ENCODE measurements at places on chromosomes 12 and 14. TPM values are rescaled to one million over a fixed set of nuclear protein-coding genes. Genes with fewer than 3 reads are reported as not detected.

The PROX2 gene
- polyA plus RNA-seq, result not detected

The SRGAP1 gene
- not detected for polyA plus RNA-seq

The GPR135 gene
- polyA plus RNA-seq, result 0.24 TPM

The ADAMTS20 gene
- not detected for polyA plus RNA-seq

The REP15 gene
- polyA plus RNA-seq, result not detected

The SRRM4 gene
- not detected for polyA plus RNA-seq

The KCNMB4 gene
- polyA plus RNA-seq, result 0.49 TPM

The IL31 gene
- not detected for polyA plus RNA-seq

The HOXC5 gene
- not detected for polyA plus RNA-seq

The SVOP gene
- not detected for polyA plus RNA-seq

The PRPF39 gene
- 8.1 TPM for polyA plus RNA-seq

The TEAD4 gene
- not detected for polyA plus RNA-seq

The GLIPR1 gene
- polyA plus RNA-seq, result 159 TPM

The B3GNT4 gene
- not detected for polyA plus RNA-seq

The MYF5 gene
- polyA plus RNA-seq, result not detected

The PTPRB gene
- polyA plus RNA-seq, result not detected

The SAMD15 gene
- polyA plus RNA-seq, result not detected

The TSHR gene
- 0.09 TPM for polyA plus RNA-seq

The HCAR2 gene
- polyA plus RNA-seq, result not detected

The CCDC196 gene
- not detected for polyA plus RNA-seq

The OR6C70 gene
- not detected for polyA plus RNA-seq

The RNASE3 gene
- not detected for polyA plus RNA-seq

The ERO1A gene
- 75.2 TPM for polyA plus RNA-seq

The ASB2 gene
- 0.87 TPM for polyA plus RNA-seq

The CNTN1 gene
- not detected for polyA plus RNA-seq

The GLIPR1L2 gene
- polyA plus RNA-seq, result 1.7 TPM

The CRIP1 gene
- polyA plus RNA-seq, result 2,028 TPM

The SYT1 gene
- not detected for polyA plus RNA-seq

The OR11H7 gene
- not detected for polyA plus RNA-seq

The PIWIL1 gene
- polyA plus RNA-seq, result not detected

The ITPK1 gene
- 26.9 TPM for polyA plus RNA-seq

The GSG1 gene
- 0.07 TPM for polyA plus RNA-seq

The KRT83 gene
- not detected for polyA plus RNA-seq

The SMCO2 gene
- not detected for polyA plus RNA-seq

The TSPAN31 gene
- 37.5 TPM for polyA plus RNA-seq

The P2RX2 gene
- not detected for polyA plus RNA-seq

The HVCN1 gene
- 16.4 TPM for polyA plus RNA-seq

The PTCSC3 gene
- not detected for polyA plus RNA-seq

The GPR68 gene
- polyA plus RNA-seq, result 3.0 TPM

The BIN2 gene
- 309 TPM for polyA plus RNA-seq

The PPM1H gene
- polyA plus RNA-seq, result not detected

The MDP1 gene
- 27.3 TPM for polyA plus RNA-seq

The CMKLR1 gene
- polyA plus RNA-seq, result not detected

The RPS6KA5 gene
- polyA plus RNA-seq, result 28.8 TPM

The LTBP2 gene
- polyA plus RNA-seq, result 0.36 TPM

The DDN gene
- polyA plus RNA-seq, result not detected

The WNT1 gene
- polyA plus RNA-seq, result 0.55 TPM

The HOTAIR gene
- not detected for polyA plus RNA-seq

The CLEC4E gene
- not detected for polyA plus RNA-seq
